Putamen (tissue), 1 donor: ENCODE measurements at places on chromosomes 3 and 15.

DNA sequence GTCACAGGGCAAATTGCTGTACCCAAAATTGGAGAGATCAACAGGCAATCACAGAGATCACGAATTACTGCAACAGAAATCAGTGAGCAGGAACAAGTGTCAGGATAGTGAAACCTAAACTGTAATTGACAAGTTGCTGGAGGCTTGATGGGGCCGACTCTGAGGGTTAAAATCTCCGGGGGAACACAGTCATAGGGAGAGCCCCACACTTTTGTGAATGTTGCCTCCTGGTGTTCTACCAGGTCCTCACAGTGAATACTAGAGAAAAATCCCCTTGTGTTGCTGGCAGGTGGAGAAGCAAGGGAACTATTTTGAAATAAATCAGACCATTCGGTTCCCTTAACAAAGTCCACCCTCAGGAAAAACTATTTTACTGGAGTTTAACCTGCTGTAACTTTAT lies 697.5 kb upstream of the CBLB start:
- DNase-seq, result no peak

DNA sequence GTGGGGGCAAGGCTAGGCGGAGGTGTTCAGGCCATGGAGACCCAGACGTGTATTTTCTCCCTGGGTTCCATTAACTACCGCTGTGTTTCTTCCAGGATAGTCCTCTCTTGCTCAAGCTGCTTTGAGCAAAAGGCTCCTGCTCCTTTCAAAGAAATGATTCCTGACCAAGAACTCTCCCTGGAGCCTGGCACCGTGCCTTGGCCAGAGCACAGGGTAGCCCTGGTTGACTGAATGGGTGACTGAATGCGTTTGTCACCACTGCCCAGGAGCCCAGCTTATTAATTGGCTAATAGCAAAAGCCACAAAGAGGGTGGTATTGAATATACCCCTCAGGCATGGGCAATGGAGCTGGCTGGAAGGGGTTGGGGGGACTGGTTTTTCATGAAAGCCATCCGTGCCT lies 13.9 kb downstream of the RASGRF1 start:
- no peak for DNase-seq

- DNase-seq, result no peak
Observed at GRCh38 chr15:27933562-27933961, 165.6 kb downstream of the OCA2 start.

- no peak for DNase-seq
Observed at GRCh38 chr15:41215708-41216107, 14.8 kb downstream of the EXD1 start.

GRCh38 chr15:90326441-90326840 lies 25.6 kb upstream of the ZNF774 start:
- no peak for DNase-seq

DNA sequence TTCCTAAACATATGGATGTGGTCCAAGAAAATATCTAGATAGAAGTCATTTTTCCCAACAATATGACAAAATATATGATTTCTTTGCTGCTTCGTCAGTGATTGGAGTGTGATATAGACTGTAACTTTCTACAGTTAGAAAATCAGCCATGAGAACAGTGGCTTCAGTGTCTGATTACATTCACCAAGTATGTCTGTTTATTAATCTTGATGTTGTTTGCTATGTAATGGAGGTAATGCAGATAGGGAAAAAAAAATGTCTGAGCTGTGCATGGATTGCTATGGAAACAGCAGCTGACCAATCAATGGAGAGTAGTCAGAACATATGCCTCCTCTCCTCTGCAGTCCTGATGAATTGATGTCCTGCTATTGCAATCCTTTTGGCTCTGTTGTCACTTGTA lies 72.3 kb upstream of the GAP43 start:
- DNase-seq, result no peak

GRCh38 chr3:146339349-146339748 lies 88.4 kb upstream of the PLSCR4 start:
- no peak for DNase-seq

DNA sequence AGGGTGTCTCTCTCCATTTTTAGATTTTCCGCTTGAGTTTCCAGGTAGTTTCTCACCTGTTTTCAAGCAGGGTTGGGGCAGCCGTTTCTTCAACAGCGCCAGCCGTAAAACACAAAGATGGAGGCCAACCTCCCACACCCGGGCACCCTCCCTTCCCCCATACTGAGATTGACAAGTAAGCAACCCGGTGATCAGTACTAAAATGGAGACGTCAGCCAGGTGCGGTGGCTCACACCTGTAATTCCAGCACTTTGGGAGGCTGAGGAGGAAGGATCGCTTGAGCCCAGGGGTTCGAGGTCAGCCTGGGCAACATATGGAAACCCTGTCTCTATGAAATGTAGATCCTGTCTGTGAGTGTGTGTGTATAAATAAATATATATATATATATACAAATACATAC lies 903 bp upstream of the ZSCAN2 start:
- DNase-seq, result no peak
